ENCODE measurements at places on chromosomes 3 and 15.

DNA sequence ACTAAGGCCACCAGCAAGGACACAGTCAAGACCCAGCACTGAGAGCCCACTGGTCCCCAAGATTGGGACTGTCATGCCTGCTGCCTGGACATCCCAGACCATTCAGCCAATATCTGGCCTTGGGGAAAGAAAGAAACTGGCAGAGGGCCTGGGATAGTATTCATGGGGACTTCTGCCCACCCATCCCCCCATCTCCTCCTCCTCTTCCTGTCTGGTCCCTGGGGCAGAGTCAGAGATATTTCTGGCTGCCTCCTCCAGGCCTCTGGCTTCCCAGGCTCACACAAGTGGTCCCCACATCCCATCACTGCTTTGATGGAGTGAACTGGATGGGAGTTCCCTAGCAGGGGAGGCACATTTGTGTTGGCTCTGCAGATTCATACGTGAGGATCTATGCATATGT, 4.2 kb upstream of the RASL12 start:
- DNase-seq, result no peak

GRCh38 chr15:43132830-43133429, 456 bp upstream of the TMEM62 start:
- DNase-seq, result no peak

DNA sequence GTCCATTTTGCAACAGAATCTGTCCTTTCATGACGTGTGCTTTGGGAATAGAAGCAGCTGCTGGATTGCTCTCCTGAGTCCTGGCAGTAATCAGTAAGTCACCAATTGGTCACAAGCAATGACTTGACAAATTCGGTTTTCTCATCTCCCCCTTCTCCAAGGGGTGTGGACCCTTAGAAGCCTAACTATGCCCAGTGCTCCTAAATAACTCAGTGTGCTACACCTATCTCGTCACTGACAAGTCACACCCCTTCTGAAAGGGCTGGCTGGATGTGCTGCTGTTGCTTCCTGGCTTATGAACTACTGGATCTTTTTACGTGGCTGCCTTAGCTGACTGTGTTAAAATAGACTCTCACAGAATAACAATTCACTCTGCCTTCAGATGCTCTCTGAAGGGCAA, 1351.5 kb downstream of the ZPLD1 start:
- DNase-seq, result no peak

DNA sequence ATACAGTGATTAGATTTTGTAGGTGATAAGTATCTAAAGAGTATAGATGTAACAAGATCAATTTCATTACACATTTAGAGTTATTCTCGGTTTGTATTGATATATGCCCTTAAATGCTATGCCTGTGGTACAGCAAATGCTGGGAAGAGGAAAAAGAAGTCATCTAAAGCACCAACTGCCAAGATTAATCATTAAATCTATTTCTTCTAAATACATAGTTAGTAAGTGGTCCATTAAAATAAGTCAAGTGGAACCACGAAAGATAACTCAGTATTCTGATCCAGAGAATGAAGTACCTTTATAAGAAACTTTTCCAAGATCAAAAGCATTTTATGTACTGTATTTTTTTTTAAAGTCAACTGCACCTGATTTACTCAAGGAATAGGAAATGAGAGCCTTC, 142.1 kb upstream of the CGNL1 start:
- no peak for DNase-seq

- no peak for DNase-seq
These were observed 195.6 kb downstream of the TCF12 start for GRCh38 chr15:57114070-57114469.

DNA sequence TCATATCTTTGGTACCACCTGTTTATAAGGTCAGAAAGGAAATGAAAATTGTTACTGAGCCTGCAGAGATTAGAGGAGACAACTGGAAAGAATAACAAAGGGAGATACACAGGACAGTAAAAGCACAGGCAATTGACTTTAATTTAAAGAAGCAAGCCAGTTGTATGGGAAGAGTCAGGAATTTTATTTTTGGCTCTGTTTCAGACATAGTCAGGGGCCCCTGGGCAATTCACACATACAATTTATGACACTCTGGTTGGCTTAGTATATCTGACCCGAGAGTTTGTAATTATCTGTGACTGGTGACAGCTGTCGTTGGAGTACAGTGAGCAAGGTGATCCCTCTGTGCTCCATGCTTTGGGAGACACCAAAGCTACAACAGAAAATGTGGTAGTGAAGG, 591.9 kb upstream of the NECTIN3 start:
- no peak for DNase-seq

- peak; percentile 34 for DNase-seq
These were observed 15.3 kb downstream of the PLXNB1 start for GRCh38 chr3:48414376-48415250.
